Germinal center (tissue), 1 donor: ENCODE measurements at places on chromosomes 1 and 21.

DNA sequence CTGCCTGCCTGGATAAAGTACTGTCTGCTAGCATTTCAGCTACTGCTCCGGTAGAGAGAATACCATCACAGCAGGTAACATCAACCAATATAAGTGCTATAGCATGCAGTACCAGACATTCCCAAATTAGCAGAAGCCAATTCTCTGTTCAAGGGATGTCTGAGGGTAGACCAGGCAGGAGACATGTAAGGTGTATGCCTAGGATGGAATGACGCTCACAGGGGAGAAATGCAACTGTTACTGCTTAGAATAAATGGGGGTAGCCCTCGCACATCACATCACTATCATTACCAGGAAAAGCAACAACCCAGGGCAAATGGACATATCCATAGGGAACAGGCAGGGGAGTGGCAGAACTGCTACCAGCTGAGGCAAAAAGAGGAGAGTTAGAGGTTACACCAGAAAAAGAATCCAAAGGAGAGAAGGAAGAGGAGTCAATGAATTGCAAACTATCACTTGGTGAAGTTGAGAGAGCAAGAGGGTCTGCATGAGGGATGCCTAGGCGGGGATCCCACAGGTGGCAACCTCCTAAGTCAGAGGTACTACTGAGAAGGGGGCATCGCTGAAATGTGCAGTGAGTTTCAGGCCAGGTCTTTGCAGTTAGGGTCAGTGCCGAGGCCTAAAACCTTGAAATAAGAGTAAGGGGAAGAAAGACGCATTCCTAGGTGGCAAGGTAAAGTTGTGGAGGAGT lies 1.1 kb downstream of the UBE2Q1 start:
- no peak for DNase-seq

GRCh38 chr1:25996966-25997827 lies 666 bp downstream of the PAFAH2 start:
- DNase-seq: peak; percentile 24

- DNase-seq: no peak
These were observed 213.2 kb downstream of the TGFB2 start for GRCh38 chr1:218558271-218558810.

- DNase-seq: no peak
These were observed 40.0 kb downstream of the GPSM2 start for GRCh38 chr1:108916788-108917187.

- DNase-seq: no peak
These were observed 9.4 kb upstream of the FAM3B start for GRCh38 chr21:41307219-41307618.

DNA sequence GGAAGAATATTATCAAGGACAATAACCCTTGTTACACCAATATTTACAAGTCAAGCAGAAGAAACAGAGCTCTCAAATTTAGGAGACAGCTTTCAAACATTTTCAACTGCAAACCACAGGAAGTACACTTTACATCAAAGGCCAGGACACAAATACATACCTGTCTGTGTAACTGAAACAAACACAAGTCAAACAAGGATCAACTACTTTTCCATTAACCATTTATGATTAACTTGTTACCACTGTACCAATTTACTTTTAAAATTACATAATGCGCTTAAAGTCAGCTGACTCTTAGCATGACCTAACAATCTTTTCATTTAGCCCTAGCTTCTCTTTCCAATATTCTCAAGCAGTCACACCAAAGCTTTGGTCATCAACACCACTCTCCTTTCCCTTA lies 43.5 kb downstream of the TRIM33 start:
- DNase-seq: no peak

- DNase-seq: no peak
These were observed 119.6 kb upstream of the RUNX1 start for GRCh38 chr21:35168735-35169134.

GRCh38 chr1:68270951-68271350 lies 38.6 kb upstream of the WLS start:
- DNase-seq: no peak

- DNase-seq: no peak
These were observed 83.6 kb downstream of the CLIC4 start for GRCh38 chr1:24828887-24829192.

- DNase-seq: no peak
These were observed 126.0 kb downstream of the SYF2 start for GRCh38 chr1:25106352-25106751.

DNA sequence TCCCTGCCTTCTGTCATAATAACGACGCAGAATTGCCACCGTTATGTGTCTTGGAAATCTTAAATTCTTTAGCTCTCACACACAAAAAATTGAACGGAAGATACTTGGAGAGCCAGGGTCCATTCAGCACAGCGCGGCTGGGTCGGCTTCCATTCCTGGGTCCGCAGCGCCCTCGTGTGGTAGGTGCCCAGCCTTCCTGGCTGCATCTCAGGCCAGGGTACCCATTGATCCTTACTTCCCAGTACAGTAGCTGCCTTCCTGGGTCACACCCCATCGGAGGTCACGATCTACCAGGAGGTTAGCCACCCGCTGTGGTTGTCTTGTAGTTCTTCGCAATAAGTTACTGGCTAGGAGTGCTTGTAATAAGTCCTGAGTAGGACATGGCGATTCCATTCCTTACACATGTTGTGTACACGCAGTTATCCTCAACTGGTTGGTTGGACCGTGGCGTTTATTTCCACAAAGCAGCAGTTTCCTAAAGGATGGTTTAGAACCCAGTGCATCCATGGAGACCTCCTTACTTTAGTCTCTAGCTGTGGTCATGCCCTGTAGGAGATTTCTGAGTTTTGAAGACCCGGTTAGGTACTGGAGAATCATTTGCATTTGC lies 9.9 kb upstream of the MTARC1 start:
- peak; percentile 79 for DNase-seq

- DNase-seq: no peak
These were observed 102.4 kb downstream of the TGFBR3 start for GRCh38 chr1:91783423-91784170.

- no peak for DNase-seq
These were observed 17.7 kb downstream of the TP73 start for GRCh38 chr1:3669971-3670431.

DNA sequence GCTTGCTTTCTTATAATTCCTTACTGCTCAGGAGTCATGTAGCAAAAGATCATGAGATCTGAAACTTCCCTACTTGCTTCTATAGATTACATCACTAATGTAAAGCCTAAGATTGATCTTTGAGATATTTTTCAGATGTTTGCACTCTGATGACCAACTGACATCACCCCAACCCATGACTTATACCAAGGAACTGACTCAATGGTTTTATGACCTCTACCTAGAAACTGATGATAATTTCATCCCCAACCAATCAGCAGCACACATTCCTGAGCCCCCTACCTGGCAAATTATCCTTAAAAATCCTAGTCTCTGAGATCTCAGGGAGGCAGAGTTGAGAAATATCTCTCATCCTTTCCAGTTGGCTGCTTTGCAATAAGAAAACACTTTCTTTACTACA lies 122.3 kb upstream of the CAMK1G start:
- no peak for DNase-seq

DNA sequence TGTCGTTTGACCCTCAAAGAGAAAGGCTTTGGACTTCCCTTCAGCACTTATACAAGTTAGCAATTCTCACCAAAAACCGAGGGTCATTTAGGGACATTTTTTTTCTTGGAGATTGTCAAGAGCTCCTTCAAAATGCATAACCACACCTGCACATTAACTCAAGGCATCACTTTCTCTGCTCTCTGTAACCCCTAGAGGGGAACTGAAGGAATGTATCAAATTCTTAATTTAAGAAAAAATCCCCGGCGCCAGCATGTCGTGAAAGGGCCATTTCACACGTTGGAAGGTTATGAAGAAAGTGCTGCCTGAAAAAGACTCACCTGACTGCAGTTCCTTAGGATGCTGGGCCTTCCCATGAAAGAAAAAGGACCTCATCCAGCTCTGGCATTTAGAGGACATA lies 131.6 kb upstream of the ZC3H12A start:
- no peak for DNase-seq

GRCh38 chr21:34017039-34017961 lies 56.1 kb upstream of the MRPS6 start:
- no peak for DNase-seq

DNA sequence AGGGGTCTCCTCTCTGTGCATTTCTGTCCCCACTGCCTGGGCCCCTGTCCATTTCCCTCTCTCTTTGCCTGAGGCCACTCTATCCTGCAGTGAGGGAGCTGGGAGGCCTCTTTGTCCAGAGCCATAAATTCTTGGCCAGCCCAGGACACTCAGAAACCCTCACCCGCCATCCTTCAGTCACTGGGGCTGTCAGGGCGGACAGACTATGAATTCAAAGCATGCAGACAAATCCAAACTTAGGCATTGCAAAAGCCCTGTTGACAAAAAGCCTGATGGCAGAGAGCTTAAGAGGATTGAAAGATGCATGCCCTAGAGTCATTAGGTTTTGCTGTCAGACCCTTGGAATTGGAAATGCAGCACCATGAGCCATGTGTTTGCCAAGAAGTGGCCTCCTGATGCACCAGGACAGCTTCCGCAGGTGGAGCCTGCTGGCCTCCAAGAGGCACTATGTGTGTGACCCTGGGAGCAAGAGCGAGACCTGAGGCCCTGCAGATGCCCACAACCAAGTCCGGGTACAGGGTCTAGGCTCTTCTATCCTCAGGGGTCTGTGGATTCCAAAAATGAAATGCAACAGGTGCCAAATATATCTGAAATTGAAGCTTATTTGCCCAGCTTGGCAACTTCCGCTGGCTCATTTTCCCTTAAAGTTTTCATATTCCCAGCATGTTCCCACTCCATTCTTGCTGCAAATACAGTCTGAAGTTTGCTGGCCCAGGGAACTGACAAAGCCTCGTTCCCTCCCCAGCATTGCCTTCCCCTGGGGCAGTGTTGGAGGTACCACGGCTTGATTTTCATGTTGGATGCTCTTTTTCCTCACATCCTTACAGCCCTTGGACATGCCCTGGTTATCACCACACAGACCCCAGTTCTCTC lies 177.9 kb downstream of the PGBD5 start:
- DNase-seq: no peak

GRCh38 chr1:248817065-248817464 lies 8.7 kb downstream of the SH3BP5L start:
- DNase-seq: no peak

GRCh38 chr1:190391582-190391981 lies 86.1 kb downstream of the BRINP3 start:
- DNase-seq: no peak

DNA sequence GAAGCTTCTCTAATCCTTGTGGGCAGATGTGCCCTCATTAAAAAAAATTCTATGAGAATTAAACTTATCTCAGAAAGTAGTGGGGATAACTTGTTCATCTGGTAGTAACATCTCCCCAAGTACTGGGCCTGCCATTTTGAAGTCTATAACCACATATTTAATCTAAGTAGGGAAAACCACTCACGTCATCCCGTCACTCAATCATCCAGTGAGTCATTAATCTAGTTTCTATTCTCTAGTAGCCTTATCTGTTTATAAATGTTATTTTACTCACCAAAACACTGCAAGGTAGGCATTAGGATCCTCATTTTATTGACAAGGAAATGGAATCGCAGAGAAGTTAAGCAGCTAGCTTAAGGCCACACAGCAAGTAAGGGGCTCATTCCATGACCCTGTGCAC lies 221.9 kb downstream of the ATG4C start:
- DNase-seq: no peak

DNA sequence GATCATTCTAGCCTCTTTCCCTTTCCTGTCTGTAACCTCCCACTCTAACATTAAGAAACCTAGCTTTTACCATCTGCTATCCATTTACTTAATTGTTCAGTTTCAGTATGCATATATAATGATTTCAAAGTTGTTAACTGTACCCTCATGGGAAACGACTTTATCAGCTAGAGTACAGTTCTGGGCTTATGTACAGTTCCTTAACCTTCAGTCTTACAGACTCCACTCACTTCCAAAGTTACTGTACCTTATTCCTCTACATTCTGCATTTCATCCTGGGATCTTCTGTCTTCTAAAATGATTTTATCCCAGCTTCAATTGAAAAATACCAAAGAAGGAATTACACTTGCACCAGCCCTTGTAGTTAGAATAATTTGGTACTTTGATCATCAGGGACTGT lies 108.7 kb upstream of the KCNE2 start:
- no peak for DNase-seq

DNA sequence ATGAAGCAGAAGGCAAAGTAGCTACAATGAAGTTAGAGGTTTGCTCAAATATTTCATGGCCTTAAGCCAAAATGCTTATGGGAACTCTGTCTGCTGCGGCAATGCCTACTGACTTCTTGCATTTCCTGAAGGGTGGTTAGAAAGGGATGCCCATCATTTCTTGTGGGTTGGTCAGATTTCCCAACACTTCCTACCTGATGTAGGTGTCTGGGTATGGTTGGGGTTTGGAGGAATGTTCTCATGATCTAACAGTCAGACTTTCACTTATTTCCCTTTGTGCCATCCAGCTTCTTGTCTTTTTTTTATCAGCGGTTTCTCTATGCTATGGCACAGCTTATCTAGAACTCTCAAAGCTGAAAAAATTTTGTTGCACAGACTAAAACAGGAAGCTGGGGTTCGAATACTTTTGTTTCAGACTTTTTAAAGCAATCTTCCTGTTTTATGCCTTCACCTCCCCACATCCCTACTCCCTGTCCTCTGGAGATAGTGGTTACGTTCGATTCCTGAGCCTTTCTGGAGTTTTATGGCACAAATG lies 307.7 kb downstream of the USP25 start:
- no peak for DNase-seq
